ENCODE measurements at places on chromosomes 7 and 10.
A peak's percentile ranks its signal among the peaks of the same experiment; 100 is the strongest.

GRCh38 chr7:13117103-13117502, 429.7 kb downstream of the ARL4A start:
- peak; percentile 2 for DNase-seq

DNA sequence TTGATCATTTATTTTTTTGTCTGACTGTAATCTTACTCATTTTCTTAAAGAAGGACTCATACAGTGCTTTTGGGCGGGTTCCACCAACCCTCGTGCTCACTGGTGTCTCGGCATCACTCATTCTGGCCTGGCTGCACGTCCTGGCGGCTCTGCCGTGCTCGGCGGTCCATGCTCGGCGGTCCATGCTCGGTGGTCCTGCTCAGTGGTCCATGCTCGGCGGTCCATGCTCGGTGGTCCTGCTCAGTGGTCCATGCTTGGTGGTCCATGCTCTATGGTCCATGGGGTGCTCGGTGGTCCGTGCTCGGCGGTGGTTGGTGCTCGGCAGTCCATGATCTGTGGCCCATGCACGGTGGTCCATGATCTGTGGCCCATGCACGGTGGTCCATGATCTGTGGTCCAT, 72.5 kb downstream of the WDR37 start:
- DNase-seq = no peak

DNA sequence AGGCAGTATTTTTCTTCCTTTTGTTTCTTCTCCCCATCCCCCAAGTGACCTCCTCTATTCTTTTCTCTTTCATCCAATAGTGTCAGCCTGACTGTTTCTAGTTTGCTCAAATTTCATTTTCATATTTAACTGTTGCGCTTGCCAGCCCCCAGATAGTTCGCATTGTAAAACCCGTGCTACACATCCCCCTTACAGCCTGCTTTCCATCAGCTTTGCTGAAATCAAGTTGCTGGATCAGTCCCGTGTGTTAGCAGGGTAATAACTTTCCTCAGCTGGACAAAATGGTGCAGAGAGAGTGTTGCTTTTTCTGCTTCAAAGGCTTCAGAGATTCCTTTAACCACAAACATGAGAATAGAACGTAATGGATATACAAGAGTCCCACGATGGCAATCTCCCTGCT, 180.6 kb upstream of the NPVF start:
- DNase-seq = no peak

DNA sequence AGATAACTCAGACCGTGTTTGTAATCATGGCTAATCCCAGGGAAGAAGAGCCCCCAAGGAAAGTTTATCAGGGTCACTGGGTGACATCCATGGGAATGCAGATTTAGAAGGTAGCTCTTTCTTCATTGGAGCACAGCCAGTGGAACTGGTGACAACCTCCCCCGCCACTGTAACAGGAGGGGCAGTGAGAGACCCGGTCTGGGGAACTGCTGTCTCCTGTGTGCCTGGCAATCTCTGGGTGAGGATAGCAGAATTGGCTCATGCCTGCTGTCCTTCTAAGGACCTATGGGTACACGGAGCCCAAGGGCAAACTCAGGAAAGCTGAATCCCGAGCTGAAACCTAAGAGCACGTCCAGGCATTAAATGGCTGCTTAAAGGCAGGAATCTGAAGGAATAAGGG, 341.6 kb downstream of the ABCA13 start:
- DNase-seq = no peak

GRCh38 chr10:115092555-115093285, 445 bp upstream of the ATRNL1 start:
- peak; percentile 23 for DNase-seq

GRCh38 chr7:149772241-149772955, 990 bp downstream of the ZNF467 start:
- no peak for DNase-seq

DNA sequence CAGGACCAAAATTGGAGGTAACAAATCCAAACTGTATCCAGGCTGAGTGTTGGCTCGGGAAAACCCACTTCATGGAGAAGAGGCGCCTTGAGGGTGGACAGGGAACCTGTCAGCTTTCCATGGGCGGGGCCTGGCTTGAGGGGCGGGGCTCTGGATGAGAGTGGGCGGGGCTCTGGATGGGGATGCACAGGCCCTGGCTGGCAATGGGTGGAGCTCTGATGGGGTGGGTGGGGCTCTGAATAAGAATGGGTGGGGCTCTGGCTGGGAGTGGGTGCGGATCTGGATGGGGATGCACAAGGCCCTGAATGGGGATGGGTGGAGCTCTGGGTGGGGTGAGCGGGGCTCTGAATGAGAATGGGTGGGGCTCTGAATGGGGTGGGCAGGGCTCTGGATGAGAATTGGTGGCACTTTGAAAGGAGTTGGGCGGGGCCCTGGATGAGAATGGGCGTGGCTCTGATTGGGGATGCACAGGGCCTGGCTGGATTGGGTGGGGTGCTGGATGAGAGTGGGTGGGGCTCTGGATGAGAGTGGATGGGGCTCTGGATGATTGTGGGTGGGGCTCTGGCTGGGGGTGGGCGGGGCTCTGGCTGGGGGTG, 96.6 kb upstream of the NPTX2 start:
- no peak for DNase-seq

DNA sequence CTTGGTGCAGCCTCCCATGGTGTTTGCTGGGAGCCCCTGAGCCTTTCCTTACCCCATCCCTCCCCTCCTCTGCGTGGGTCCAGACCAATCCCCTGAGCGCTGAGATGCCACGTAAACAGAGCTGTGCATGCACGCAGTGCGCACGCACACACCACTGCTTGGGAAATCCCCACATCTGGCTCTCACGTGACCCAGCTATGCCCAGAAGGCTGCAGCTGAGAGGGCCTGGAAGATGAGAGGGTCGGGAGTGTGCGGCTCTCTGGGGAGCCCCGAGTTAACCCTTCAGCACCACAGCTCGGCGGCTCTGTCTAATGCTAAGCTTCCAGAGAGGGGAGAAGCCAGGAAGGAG, 177.2 kb downstream of the SH3PXD2A start:
- no peak for DNase-seq

Data from NCI-H1694 treated with DMSO at 0.1 percent for 48 hours (cell line).